ENCODE measurements at places on chromosomes 12 and 14.
A peak's percentile ranks its signal among the peaks of the same experiment; 100 is the strongest.

DNA sequence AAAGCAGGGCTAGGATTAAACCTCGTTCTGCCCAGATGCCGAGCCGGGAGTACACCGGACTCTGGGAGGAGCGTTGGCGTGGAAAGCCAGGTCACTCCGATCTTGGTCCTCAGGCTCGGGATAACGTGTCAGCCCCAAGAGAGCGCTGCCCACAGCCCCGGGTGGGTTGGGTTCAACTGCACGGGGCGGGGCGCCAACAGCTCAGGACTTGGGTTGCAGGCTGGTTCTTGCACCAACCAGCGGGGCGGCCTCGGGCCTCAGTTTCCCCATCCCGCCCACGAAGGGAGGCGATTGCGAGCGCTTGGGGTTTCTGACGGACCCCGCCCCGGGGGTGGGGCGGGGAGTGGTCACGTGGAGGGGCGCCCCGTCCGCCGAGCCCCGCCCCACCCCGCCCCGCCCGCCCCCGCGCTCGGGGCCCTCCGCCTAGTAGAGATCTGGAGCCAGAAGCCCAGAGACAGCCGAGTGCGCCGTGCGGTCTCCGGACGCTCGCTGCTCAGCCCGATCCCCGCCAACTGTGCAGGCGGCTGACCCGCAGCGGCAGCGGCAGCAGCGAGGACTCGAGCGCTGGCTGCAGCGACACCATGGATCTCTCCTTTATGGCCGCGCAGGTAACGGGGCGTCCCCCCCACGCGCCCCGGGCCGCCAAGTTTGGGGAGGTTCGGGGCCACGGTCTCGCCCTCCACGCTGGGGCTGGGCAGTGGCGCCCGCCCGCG is at the start of gene C14orf132:
C14orf132 (plus strand) TSS at position 443 of the 713 bp plus-strand sequence; CDS start at position 582, 139 bp downstream.
- DNase-seq: peak; percentile 69

GRCh38 chr12:25397001-25397400 is 146.3 kb upstream of the KRAS start:
- no peak for DNase-seq

DNA sequence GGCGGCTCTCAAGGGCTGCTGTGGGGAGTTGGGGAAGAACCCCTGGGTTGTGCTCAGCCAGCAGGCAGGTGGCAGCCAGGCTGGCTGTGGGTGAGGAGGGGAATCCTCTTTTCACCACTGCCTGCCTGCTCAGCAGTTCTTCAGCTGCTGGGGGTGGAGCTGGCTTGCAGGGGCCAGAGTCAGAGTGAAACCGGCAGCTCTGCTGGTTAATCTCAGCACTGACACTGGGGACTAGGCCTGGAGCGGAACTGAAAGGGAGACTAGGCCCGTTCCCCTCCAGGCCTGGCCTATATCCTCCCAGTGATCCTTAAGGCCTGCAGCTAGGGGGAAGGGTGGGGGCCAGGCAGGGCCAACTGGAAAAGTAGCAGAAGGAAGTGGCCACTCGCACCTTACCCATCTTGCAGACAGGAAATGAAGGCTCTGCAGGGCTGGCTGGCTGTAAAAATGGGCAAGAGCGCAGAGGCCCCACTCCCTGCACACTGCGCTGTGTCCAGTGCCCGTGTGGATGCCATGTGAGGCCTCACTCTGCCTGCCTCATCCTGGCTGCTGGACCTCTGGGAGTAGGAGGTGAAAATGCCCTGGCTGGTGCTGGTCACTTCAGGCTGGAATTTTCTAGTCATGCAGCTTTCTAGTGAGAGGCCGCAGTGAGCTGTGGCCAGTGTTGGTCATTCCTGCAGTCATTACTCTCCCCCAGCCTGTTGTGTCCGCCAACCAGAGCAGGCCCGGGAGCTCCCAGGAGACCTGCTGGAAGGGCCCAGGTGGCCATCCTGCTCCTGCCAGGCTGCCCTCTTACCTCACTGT is 39.4 kb downstream of the SH2B3 start:
- peak; percentile 82 for DNase-seq

GRCh38 chr12:62292761-62293344 is 32.6 kb downstream of the USP15 start:
- DNase-seq: no peak

DNA sequence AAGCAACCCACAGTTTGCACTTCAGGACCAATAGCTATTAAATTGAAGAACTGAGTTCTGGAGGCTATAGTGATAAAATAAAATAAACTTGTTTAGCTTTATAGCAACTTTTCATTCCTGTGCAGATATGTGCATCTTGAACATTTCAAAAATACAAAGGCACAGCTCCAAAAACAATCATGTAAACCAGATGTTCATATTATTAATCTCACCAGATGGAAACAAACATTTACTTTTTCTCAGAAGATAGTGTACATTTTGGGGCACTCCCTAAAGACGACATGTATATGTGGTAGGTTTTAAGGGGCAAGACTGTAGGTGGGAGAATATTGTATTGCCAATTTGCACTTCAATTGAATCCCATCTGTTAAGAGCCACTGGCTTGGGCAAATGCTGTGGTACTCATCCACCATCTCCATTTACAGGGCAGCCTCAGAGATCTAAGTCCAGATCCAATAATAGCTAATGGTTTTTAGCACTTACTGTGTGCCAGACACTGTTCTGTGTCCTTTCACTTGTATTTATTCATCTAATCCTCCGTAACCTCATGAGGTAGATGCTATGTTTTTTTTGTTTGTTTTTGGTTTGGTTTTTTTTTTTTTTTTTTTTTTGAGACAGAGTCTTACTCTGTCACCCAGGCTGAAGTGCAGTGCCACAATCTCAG is 49.1 kb downstream of the PTGER2 start:
- DNase-seq: no peak

- DNase-seq: no peak
Observed at GRCh38 chr12:40013847-40014246, 92.0 kb downstream of the SLC2A13 start.

- no peak for DNase-seq
Observed at GRCh38 chr14:91068642-91069041, 8.2 kb upstream of the RPS6KA5 start.

GRCh38 chr12:65602253-65602609 is 222.1 kb upstream of the HMGA2 start:
- DNase-seq: no peak

DNA sequence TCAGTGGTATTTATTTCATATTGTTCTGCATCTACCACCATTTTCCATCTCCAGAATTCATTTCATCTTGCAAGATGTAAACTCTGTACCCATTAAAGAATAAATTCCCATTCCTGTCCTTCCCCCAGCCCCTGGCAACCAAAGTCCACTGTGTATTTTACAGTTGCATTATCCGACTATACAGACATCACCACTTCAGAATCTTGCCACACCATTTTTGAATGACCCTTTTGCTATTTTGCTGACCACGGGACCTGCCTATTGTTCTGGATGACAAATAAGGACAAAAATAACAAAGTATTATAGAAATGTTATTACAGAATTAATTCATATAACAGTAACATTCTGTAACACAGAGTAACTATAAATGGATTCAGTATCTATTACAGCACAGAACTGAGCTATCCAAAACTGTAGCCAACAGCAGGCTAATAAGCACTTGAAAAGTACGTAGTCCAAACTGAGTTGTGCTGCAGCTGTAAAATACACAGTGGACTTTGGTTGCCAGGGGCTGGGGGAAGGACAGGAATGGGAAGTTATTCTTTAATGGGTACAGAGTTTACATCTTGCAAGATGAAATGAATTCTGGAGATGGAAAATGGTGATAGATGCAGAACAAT is 61.3 kb downstream of the CDK17 start:
- no peak for DNase-seq

- no peak for DNase-seq
Observed at GRCh38 chr14:71629765-71630492, 302.3 kb upstream of the RGS6 start.

GRCh38 chr12:110266980-110267620 is 13.9 kb upstream of the ATP2A2 start:
- no peak for DNase-seq
